ENCODE measurements at places on chromosomes 2 and 18. TPM values are rescaled to one million over a fixed set of nuclear protein-coding genes. Genes with fewer than 3 reads are reported as not detected.

SERPINB11 gene
- polyA plus RNA-seq, result not detected

TNFAIP6 gene
- not detected for polyA plus RNA-seq

NT5C1B gene
- polyA plus RNA-seq, result not detected

- peaks cover 6% of the 10 kb centered on the region for H3K4me1 ChIP-seq
- H3K36me3 ChIP-seq, result no peaks in the 10 kb centered on the region
- H3K27ac ChIP-seq, result no peak overlapping the region
- H3K27me3 ChIP-seq, result no peaks in the 10 kb centered on the region
- no peak for DNase-seq
- no peak overlapping the region for H3K4me3 ChIP-seq
These were observed 204.6 kb downstream of the RND3 start for GRCh38 chr2:150282771-150283371.

GRCh38 chr2:149906886-149907285 lies 319.3 kb upstream of the MMADHC start:
- no peak for DNase-seq
- no peaks in the 10 kb centered on the region for H3K27me3 ChIP-seq
- H3K4me3 ChIP-seq, result no peak overlapping the region
- no peaks in the 10 kb centered on the region for H3K36me3 ChIP-seq

- no peaks in the 10 kb centered on the region for H3K27me3 ChIP-seq
- H3K36me3 ChIP-seq, result no peaks in the 10 kb centered on the region
- no peak overlapping the region for H3K4me3 ChIP-seq
- peaks cover 8% of the 10 kb centered on the region for H3K4me1 ChIP-seq
These were observed 3.8 kb upstream of the SLC1A4 start for GRCh38 chr2:64985447-64985846.

GRCh38 chr2:48227617-48228344 lies 302.2 kb upstream of the STON1 start:
- DNase-seq, result no peak
- H3K4me1 ChIP-seq, result no peaks in the 10 kb centered on the region
- no peak overlapping the region for H3K27ac ChIP-seq
- H3K36me3 ChIP-seq, result no peaks in the 10 kb centered on the region
- H3K4me3 ChIP-seq, result no peak overlapping the region

GRCh38 chr2:122221665-122222064 lies 466.2 kb downstream of the TSN start:
- H3K4me3 ChIP-seq, result no peak overlapping the region
- no peaks in the 10 kb centered on the region for H3K27me3 ChIP-seq
- no peak overlapping the region for H3K27ac ChIP-seq
- no peak for DNase-seq
- H3K36me3 ChIP-seq, result no peaks in the 10 kb centered on the region

All from keratinocyte (primary cell).